ENCODE measurements at places on chromosomes 1 and 21.

GRCh38 chr1:56520016-56520601 lies 59.3 kb downstream of the PLPP3 start:
- DNase-seq: no peak

DNA sequence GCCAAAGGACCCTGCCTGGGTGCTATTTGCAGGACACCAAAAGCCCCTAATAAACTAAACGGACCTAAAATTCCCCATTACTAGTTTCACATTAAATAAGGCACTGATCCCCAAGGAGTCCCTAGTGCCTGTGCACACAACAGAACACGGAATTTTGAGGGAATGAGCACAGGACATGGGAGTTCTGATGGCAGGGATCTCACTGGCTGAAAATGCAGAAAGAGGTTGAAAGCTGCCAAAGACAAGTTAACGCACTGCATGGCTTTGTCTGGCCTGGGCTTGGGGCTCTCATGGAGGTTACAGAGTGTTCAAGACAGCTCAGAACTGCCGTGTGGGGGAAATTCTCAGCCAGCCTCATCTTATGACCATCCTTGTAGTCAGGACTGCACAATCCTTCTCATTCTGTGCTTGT lies 15.6 kb upstream of the ATP1B1 start:
- DNase-seq: no peak

DNA sequence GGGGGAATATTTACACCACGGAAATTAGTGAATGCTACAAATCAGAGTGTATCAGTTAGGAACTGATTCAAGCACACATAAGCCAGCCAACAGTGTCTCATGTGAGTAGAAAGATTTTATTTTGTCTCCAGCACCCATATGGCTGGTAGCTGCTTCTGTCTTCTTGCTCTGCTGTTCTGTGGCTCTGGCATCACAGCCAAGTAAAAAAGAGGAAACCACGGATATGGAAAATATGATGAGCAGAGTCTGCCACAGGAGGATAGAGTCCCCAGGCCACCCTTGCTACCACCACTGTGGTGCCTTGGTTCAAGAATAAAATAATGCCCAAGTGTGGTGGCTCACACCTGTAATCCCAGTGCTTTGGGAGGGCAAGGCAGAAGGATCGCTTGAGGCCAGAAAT lies 53.6 kb upstream of the SPOCD1 start:
- no peak for DNase-seq

DNA sequence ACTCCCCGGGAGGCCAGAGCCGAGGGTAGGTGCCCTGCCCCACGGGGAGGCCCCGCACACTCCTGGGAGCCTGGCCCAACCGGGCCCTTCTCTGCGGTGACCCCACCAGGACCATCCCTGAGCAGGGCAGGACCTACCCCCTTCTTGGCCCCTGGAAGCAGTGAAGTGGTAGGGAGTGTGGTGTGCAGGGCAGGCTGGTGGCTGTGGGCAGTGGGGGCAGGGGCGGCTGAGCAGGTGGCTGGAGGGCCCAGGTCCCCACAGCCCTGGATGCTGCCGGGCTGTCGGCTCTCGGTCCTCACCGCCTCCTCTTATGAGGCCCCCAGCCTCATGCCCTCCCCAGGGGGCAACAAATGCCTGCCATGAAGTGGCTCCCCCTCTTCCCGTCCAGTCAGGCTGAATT lies 19.5 kb downstream of the PLCH2 start:
- DNase-seq: no peak

DNA sequence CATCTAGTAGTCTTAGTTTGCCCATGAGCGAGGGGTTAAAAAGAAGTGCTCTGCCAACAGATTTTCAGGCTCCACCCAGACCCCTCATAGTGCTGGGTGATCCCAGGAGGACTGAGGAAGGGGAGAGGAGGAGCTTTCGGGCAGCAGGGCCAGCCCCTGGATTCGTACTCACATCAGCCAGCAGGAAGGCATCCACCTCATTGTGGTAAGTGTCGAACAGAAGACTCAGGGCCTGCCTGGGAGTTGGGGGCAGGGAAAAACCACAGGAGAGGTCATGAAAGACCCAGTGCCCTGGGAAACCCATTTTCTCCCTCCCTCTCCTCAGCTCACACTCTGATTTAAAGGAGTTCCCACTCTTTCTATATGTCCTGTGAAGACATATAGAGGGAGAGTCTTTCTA lies 34.9 kb downstream of the PIK3C2B start:
- DNase-seq: no peak

DNA sequence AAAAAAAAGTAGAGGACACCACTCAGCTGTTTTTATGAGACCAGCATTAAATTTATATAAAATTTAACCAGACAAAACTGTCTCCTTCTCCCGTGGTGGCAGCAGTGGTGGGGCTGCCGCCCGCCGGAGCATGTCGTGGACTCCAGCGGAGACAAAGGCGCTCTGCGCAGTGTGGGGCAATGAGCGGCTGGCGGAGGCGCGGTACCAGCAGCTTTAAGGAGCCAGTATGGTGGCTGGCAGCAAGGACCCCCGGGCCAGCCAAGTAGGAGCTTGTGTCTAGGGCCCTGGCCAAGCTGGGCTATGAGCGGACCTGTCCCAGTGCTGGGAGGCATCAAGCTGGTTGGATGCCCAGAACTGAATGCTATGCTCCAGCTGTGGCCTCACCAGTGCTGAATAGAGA lies 2102.9 kb downstream of the NCAM2 start:
- no peak for DNase-seq

GRCh38 chr1:5751833-5752745 lies 240.1 kb downstream of the NPHP4 start:
- no peak for DNase-seq

DNA sequence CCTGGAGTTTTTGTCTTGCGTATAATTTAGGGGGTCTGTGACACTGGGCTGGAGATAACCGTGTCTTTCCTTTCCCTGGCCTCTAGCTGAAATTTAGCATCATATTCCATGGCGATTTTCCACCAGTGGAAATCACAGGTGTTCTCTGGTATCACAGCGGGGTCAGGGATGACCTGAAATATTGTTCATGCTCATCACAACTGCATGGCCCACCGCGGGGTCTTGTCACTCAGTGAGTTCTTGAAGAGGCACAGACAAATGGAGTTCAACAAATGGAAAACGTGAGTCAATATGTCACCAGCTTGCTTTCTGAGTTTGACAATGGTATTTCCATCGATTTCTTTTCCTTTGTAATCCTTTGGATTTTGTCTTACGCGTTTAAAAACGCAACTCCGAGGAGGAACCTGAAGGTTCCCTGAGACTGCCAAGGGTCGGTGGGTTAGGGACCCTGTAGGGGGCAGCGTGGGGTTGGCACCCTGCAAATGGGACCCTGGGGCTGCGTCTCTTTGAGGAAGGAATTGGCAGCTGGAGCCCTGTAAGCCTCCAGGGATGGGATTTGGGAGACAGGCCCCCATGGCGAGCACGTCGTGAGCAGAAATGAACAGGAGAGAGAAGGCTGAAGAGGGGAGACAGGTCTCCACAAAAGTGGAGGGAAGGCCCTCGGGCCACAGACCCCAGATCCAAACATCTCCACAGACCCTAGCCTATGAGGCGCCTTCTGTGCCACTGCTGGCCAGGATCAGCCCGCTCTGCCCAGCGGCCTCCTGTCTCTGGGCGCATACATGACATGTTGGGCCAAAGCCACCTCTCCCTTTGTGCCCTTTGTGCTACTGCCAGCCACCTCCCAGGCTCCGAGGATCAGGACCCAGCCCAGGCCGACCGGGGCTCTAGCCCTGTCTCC lies 32.1 kb upstream of the RUNX3 start:
- DNase-seq: no peak

- no peak for DNase-seq
Measured at GRCh38 chr1:108320849-108321248, 77.0 kb upstream of the NBPF4 start.
